Erythroblast (primary cell): ENCODE measurements at places on chromosomes 4 and X.

- DNase-seq, result no peak
Observed at GRCh38 chr4:144645102-144645630, 790 bp upstream of the HHIP start.

DNA sequence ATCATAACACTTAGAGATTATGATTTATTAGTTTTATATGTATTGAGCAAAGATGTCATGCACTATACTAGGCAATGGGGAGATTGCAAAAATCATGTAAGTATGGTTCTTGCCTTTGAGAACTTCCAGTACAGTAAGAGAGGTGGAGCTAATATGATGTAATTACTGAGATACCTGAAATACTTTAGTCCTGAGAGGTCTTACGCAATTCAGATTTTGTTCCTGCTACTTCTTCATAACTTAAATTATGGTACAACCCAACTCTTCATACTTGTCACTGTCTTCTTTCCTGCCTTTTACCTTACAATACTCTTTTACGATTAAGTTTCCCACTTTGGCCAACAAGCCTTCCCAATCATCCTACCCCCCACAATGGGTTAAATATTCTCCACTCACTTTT is 564.2 kb upstream of the PITX2 start:
- no peak for DNase-seq

GRCh38 chr4:154307451-154307850 is 184.1 kb downstream of the DCHS2 start:
- DNase-seq, result no peak

- DNase-seq, result no peak
Observed at GRCh38 chr4:41154814-41155177, 59.5 kb downstream of the APBB2 start.

GRCh38 chr4:80202741-80203553 is 5.6 kb downstream of the PRDM8 start:
- DNase-seq, result peak; percentile 32

- no peak for DNase-seq
Observed at GRCh38 chr4:152081024-152081423, 320.2 kb upstream of the GATB start.

GRCh38 chr4:13117185-13117584 is 367.0 kb downstream of the RAB28 start:
- no peak for DNase-seq

- no peak for DNase-seq
Observed at GRCh38 chrX:118228041-118228440, 111.4 kb upstream of the KLHL13 start.

- DNase-seq, result peak; percentile 43
Observed at GRCh38 chr4:153488006-153488891, 22.1 kb downstream of the TMEM131L start.

- no peak for DNase-seq
Observed at GRCh38 chr4:137531168-137531985, 917 bp downstream of the PCDH18 start.

GRCh38 chr4:3276986-3277385 is 15.8 kb upstream of the RGS12 start:
- no peak for DNase-seq

DNA sequence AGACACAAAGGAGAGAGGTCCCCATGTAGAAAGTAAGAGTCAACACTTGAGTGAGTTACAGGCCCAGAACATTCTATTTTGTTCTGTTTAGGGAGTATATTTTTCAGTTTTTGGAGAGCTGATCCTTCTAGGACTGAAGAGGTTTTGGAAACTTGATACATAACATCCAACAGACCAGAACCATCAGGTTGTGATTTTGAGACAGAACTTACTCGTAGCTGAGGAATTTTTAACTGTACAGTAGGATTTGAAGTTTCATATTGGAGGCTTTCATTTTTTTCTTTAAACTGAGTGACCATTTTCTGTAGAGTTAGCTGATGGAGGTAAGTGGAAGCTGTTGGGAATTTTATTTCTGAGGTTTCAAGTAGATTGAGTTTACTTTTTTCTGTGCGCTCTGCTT is 73.3 kb downstream of the NCAPG start:
- DNase-seq, result no peak

DNA sequence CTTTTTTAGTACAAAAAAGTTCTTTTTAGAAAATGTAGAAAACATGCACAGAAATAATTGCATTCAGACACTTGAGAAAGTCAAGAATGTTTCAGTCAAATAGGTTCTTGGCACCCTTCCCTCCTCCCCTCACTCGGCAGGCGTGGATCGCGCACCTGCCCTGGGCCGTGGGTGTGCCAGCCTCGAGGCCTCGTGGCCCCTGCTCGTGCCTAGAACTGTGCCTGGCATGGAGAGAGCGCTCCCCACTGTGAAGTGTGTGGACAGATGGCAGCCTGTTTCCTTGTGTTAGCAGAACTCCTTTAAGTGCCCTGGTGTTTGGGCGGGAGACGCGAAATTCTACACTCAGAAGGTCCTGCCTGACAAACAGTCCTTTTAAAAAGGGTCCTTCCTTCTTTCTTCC is 14.7 kb downstream of the RGS12 start:
- no peak for DNase-seq

DNA sequence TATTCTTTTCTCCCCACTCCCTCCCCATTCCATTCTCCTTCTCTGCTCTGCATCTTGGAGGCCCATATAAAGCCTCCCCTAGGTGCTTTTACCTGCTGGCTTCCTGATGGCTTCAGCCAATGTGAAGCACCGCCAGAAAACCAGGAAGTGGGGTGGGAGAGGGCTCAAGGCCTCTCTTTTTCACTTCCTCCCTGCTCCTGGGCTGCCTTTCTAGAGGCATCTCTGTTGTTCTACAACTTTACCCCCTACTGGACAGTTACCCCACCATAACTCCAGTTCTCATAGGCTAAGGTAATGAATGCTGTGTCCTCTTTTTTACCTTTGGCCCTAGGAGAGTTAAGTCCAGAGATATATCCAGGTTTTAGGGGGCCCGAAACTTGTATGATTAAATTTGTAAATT is 62.4 kb upstream of the PPARGC1A start:
- DNase-seq, result no peak

- no peak for DNase-seq
Observed at GRCh38 chrX:72132456-72132855, 741 bp upstream of the RTL5 start.

DNA sequence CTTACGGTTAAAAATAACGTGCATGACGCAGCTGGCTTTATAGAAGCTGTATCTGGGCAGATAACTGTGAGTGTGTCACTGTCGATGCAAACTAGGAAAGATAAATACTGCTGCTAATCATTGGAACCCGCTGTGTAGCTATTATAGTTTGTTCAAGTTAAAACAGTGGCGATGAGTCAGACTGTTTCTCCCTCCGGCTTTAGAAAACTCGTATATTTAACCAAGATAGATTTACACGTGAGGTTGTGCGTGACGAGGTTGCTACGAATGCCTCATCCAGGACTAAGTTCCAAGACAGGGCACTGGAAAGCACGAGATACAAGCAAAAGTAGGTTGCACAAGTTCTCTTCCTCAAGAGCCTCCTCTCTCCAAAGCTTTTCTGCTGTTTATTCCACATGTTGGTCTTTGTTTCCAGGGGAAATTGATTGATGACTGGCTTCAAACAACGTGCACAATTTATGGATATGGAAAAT is 270.7 kb downstream of the FBXW7 start:
- DNase-seq, result peak; percentile 7

DNA sequence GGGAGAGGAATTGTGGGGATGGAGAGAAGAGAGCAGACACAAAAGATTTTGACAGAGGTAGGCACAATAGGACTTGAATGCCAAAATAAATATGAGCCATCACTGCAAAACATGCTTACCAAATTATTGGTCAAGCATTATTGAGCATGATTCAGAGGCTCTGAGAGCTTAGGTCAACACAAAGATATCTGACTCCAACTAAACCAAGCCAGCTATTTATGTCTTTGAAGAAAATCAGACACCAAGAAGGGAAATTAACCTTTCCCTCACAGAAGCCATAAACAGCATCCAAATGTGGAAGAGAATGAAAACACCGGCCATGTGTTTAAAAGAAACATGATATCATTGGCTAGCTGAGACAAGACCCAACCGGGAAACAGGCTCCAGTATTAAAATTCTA is 323.2 kb downstream of the RAB28 start:
- no peak for DNase-seq

DNA sequence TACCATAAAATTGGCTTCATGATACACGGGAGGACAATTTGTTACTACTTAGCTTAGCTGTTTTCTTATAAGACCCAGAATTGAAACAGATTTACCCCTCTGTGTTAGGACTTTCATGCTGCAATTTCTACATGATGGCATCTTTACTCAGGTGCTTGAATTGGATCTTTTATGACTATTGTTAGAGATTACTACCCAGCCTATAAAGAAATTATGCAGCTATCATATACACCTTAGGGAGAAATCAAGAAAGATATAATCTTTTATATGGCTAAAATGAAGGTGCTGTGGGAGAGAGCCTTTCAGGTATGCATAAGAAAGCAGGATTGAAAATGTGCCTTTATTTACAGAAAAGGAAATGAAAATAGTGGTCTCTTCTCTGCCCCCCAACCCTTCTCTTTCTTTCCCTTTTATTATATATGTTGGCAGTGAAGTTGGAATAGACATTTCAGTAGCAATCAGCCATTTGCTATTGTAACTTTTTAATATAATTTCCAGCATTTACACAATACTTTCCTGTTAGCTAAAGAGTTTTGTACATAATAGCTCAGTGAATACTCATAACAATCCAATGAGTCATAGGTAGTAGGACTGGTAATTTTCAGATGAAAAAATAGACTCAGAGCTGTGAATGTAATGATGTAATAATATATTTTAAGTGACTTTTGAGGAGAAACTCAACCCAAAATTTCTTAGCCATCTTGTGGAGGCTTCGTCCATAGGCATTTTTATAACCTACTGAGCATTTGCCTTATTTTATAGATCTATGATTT is 311.8 kb downstream of the ADGRL3 start:
- no peak for DNase-seq
